ENCODE measurements at places on chromosomes 6 and 20.
A peak's percentile ranks its signal among the peaks of the same experiment; 100 is the strongest.

DNA sequence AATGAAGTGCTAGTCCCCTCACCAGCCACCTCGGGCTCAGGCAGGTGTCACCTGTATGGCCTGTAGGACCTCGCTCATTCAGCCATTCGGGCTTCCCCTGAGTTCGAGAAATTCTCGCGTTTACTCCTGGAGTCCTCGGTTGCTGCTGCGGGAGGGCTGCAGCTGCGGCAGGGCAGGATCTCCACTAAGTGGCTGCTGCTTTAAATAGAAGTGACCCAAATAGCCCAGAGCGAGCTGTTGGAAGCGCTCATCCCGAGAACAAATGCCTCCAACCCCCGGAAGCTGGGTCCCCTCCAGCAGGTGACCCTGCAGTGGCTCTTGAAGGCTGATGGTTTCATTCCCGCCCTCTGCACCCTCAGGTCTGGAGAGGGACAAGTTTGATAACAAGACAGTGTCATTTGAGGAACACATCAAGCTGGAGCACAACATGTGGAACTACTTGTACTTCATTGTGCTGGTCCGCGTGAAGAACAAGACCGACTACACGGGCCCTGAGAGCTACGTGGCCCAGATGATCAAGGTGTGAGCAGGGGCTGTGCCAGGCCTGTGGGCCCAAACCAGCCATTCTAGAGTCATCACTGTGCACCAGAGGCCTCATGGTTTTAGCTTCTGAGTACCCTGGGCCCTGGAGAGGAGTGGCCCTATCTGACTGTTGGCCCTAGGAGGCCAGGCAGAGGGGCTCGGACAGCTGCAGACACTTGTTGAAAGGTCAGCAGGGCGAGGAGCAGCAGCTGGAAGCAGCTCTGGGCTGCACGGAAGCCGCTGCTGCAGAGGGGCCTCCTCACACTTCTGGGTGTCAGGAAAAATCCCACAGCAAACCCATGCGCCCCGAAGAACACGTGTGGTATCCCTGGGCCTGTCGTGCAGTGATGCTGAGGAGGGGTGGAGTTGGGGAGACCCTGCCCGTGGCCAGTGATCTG lies 18.1 kb downstream of the UQCC2 start:
- DNase-seq, result no peak

GRCh38 chr6:29502181-29502580 lies 14.4 kb upstream of the MAS1L start:
- no peak for DNase-seq

- no peak for DNase-seq
These were observed 37.9 kb downstream of the SCML4 start for GRCh38 chr6:107786179-107786578.

DNA sequence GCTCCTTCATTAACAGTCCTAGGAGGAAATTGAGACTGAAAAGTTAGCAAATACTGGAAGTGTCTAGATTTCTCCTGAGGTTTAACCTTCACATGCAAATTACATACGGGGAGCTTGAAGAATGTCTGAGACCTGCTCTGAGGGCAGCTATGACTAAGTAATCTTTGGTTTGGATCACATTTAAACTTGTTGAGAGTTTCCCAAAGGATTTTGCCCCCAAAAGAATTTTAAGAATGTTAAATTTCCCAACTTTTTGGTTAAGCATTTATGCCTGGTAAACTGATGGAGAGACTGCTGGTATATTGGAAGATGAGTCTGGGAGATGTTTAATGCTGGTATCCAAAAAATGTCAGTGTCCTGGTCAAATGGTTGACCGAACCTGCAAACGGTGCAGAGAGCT lies 97.0 kb downstream of the RREB1 start:
- peak; percentile 38 for DNase-seq

- no peak for DNase-seq
These were observed 229.3 kb upstream of the ECI2 start for GRCh38 chr6:4364711-4365110.

- DNase-seq, result no peak
These were observed 628.2 kb downstream of the COL12A1 start for GRCh38 chr6:74577619-74578018.

DNA sequence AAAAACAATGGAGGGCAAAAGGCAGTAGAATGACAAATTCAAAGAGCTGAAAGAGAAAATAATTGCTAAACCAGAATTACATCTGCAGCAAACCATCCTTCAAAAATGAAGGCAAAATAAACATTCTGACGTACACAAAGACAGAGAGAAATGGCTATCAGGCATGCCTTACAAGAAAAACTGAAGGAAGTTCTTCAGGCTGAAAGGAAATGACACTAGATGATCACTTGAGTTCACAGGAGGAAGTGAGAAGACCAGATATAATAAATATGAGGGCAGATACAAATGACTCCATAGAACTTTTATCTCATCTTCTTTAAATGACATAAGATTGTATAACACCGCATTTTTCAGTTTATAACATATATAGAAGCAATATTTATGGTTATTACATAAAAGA lies 30.0 kb downstream of the DZANK1 start:
- no peak for DNase-seq

- no peak for DNase-seq
These were observed 9.2 kb upstream of the IL17F start for GRCh38 chr6:52253494-52253893.

DNA sequence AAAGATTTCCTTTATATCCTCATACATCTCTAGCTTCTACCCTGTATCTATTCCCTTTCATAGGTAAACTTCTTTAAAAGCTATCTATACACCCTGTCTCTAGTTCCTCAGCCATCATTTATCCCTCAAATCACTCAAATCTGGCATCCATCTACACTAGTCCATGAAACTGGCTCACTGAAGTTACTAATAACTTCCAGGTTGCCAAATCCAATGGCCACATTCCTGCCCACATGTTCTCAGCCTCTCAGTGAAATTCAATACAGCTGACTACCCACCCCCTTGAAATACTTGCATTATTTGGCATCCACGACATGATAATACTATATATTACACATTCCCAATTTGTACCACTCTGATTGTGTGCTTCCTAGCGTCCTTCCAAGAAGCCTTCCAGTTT lies 8.7 kb downstream of the REPS1 start:
- DNase-seq, result peak; percentile 29

DNA sequence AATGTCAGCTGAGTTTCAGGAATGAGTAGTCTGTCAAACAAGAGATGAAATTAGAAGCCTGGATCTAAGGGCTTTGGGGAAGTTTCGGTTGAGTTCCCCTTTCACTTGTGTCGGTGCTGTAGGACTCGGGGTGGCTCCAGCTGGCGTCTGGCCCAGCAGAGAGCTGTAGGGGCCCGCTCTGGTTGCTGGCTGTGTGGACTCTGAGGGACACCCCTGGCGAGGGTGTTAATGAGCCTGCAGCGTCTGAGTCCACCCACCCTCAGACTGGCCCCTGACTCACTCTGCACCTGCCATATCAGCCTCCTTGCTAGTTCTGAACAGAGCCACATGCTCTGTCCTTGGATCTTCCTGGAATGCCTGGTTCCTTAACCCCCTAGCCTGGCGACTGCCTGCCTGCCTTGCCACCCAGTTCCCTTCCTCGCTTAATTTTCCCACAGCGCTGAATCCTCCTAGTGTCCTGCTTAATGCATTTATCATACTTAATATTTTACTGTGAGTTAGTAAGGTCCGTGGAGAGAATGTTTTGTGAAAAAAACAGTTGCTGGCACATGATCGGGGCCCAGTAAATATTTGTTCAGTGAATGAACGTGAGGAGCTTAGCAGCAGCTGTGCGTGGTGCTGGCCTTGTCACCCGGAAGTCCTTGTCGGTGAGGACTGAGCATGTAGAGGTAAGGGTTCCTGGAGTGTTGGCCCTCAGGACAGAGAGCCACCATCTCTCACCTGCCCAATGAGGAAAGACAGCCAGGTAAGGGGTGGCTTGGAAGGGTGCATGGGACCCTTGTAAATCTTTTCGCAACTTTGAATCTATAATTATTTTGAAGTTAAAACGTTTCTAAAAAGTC lies 1.6 kb downstream of the DNAJC5 start:
- no peak for DNase-seq

- no peak for DNase-seq
These were observed 559.6 kb downstream of the KIF16B start for GRCh38 chr20:16013631-16014030.

DNA sequence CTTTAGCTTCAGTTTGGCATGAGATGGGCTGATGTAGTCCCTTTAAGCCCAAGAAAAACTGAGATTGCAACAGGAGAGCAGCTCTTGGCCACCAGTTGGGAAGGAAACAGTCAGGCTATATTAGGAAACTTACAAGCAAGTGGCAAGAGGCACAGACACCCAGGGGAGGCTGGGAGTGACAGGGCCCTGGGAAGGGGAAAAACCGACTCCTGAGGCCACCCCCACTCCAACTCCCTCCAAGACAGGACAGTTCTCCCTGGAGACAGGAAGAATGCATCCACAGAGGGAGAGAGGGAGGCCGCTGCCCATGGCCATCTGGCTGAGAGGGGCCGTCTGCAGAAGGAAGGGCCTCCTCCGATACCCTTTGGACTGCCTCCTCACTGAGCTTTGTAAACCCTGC lies 20.5 kb downstream of the JPH2 start:
- DNase-seq, result no peak

DNA sequence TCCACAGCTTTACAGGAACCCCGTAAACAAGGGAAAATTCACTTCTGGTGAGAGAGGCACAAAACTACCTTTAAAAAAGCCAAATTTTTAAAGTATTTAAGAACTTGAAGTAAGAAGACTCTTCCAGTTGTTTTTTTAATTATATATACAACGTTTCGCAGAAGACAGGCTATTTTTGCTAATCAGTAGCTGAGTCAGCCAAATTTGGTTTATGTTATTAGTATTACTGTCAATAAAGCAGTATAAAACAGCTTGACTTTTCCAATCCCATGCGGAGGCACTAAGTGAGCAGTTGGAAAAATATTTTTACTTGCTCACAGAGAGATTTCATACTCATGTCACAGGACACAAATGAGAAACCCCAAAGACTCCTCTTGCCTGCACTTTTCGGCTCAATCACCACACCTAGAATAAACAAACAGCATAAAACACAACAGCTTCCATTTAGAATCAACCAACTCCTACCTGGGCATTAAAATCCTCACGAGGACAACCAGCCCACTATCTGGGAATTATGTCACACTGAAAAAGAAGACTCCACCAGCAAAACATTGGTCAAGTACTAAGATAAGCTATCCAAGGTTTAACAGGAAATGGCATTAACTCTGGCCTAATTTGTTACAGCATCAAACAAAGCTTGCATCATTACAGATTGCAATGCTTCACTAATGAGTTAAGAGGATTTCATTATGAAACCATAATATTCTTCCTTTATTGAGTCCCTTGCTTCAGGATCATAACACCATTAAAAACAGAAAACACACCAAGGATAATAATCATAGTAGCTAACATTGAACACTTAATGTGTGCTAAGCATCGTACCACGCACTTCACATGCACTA lies 26.3 kb downstream of the ELOVL5 start:
- peak; percentile 87 for DNase-seq

DNA sequence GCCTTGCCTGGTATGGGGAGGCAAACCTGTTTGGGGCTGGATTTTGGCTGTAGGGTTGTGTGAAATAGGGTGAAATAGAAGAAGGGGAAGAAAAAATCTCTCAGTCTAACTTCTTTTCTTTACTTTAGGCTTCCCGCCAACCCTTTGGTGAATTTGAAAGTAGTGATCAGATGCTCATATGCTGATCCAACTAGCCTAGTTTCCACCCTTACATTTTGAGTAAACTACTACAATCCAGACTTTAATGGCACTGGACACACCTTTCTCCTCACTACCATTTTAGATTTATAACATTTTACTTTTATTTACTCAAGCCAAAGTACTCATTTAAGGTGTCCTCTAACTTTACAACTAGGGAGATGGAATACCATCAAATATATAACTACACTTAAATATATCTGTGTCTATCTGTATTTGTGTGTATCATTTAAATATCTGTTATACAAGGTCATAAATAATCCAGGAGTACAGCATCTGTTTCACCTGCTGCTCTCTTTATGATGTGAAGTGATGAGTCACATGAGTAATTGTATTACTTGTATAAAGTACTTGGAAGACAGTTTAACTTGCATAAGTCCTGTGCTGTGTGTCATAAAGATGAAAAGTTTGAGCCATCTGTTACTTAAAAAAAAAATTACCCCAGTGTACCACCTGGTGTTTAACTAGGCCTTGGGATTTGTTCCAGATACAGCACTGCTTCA lies 172.1 kb downstream of the CDKAL1 start:
- DNase-seq, result peak; percentile 79

GRCh38 chr6:39553029-39553428 lies 172.2 kb downstream of the KIF6 start:
- DNase-seq, result no peak

GRCh38 chr6:89035252-89036101 lies 45.1 kb upstream of the PNRC1 start:
- DNase-seq, result peak; percentile 100

DNA sequence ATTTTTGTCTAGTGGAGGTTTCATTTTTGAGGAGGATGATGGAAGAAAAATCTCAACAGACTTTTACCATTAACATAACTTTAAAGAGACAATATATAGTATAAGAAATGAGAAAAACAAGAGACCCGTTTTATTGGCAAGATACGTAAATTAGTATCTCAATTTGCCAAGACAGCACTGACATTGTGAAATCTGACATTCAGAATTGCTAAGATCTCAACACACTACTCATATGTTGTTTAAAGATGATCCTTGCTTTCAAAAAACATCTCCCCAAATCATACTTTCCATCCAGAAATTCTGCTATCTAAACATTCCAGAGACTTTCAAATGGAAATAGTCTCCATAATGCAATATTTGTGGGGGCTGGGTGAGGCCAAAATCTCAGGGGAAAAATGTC lies 220.9 kb upstream of the CEP162 start:
- no peak for DNase-seq

DNA sequence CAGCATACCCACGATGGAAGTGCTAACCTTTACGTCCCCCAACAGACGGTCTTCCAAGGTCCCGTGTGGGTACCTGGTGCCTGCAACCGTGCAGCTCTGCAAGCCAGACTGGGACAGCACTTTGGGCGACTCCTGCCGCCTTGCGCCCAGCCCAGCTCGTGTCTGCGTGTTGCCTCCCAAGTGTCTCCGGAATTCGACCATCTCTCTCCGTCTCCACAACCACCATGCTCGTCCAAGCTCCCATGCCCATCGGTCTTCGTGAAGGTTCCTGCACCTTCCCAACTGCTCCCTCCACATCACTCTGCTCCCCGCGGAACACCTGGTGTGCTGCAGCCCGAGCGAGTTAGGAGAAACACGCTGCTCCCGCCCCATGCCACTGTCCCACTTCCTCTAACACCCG lies 173.2 kb upstream of the AFDN start:
- no peak for DNase-seq

DNA sequence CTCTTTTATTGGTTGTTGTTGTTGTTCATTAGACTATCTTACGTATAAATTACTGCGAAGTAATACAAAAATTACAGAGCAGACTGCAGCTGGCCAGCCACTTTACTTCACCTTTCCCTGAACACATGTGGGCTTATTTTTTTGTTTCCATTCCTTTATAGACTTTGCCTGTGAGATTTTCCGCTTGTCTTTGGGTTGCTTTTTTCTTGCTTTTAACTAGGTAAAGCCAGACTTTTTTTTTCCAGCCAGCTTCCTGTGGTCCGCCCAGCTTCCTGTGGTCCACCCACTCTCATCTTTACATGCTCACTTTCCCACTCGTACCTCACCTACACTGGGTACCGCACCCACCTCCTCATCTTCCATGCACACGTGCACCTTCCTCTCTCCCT lies 79.0 kb downstream of the IPCEF1 start:
- DNase-seq, result no peak

All from amniotic epithelial cell (primary cell).